Stimulated activated CD8-positive, alpha-beta memory T cell treated with anti-CD3 and anti-CD28 coated beads, Interleukin-2, amount 100 ng/mL, for 1 hour (primary cell): ENCODE measurements at places on chromosomes 16 and 17.

DNA sequence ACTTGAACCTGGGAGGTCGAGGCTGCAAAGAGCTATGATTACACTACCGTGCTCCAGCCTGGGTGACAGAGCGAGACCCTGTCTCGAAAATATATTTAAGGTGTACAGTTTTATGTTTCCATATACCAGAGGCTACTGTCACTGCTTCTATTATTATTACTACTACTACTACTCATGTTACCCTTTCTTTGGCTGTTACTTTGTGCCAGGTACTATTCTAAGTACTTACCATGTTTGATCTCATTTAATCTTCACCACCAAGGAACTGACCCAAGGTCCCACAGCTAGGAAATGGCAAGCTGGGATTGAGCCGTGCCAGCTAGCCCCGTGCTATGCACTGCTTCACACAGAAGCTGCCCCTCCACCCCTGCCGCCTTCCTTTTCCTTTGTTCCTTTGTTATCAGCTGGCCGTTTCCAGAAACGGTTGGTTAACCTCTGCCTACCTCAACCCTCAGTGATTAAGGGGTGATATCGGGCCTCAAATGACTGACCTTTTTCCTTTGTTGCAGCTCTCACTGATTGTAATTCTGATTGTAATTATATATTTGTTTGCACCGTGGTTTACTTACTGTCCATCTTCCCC lies 78.4 kb downstream of the ABCC1 start:
- DNase-seq: no peak

DNA sequence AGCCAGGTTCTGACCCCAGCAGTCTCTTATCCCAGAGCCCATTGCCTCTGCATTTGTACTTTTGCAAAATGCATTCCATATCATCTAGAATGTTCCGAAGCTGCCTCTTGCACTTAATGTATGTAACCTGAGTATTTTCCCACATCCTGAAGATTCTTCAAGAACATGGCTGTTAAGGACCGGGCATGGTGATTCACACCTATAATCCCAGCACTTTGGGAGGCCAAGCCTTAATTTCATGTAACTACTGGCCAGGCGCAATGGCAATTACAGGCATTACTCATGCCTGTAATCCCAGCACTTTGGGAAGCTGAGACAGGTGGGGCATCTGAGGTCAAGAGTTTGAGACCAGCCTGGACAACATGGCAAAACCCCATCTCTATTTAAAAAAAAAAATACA lies 31.7 kb upstream of the GAN start:
- DNase-seq: no peak

DNA sequence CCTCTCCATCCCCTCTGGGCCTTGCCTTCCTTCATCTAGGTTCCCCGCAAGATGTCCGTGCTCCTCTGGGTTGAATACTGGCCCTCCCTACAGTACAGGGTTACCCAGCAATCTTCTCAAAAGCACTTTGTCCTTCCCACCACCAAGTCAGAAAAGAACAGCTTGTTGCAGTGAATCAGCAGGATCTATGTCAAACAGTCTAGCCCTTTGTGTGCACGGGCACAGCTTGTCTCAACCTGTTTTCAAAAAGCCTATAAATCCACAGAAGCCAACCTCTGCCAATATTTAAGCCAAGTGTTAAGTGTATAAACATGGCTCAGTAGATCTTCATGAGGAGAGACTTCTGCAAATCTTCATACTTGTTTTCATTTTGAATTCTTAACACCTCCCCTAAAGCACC lies 25.2 kb downstream of the C17orf67 start:
- no peak for DNase-seq

DNA sequence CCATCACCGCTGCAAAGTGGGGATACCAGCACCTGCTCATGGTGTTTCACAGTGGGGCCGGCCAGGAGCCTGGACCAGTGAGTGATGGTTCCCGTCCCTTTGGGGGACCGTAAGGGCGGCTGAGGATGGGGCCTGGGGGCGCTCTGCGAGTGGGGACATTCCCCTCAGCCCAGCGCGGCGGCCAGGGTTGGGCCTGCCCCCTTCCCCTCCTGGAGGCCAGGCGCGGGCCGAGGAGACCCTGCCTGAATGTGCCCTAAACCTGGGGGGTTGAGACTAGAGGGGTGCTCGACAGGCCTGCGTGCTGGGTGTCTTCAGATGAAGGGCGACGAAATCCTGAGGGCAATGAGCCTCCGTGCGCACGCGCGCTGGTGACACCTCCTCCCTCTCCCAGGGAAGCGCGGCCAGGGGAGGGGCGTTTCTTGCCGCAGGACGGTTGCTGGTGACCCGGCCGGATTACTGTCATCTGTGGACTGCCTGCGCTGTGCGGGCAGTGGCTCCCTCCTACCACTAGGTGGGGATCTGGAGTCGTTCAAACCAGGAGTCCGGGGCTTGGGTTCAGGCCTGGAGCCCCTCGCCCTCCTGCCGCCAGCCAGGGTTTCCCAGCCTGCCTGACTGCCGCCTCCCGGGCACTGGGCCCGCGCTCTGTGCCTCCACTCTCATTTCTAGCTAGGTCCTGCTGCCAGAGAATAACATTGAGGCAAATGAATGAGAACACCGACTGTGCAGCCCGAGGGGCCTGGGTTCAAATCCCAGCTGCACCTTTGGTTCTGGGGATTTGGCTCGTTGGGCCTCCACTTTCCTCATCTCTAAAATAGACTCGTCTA lies 17.1 kb downstream of the TBX2 start:
- DNase-seq: peak; percentile 32

DNA sequence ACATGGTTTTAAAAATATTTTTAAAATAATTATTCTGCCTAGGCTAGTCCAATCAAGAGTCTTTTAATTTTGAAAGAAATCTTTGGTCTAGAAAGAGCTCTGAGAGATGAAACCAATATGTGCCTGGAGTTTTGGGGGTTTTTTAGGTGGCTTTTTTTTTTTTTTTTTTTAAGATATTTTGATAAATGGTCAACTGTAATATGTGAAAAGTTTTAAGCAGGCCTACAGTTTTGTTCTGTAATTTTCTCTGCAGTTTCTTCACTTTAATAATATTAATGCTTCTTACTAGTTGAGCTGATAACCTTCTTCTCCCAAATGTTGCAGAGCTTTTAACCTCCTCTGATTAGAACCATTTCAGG lies 45.1 kb downstream of the OMG start:
- DNase-seq: no peak
